ENCODE measurements at places on chromosomes 16 and 17.

DNA sequence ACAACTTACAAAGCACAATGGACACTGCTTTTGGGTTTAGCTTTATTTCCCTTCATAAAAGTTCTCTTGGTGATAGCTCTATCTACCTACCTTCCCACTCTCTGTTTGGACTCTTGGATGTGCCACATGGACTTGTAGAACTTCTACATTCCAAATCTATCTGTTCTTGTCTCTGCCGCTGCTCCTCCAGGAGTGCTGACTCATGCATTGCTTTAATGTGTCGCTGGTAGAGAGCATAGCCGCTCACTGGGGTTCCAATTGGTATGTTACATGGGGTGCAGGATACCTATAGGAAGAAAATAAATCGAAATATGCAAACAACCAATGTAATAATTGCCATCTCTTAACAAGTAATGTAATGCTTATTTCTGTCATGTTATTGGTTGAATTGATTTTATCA, 92.1 kb downstream of the TTC19 start:
- no peak overlapping the region for H3K27ac ChIP-seq
- DNase-seq, result no peak
- no peaks in the 10 kb centered on the region for H3K27me3 ChIP-seq

- no peak overlapping the region for H3K4me3 ChIP-seq
- H3K36me3 ChIP-seq, result no peaks in the 10 kb centered on the region
- H3K4me1 ChIP-seq, result peaks cover 5% of the 10 kb centered on the region
These were observed 9.1 kb upstream of the SOCS3 start for GRCh38 chr17:78368854-78369495.

GRCh38 chr16:22763437-22764080, 50.4 kb upstream of the HS3ST2 start:
- no peaks in the 10 kb centered on the region for H3K27me3 ChIP-seq
- no peak overlapping the region for H3K27ac ChIP-seq
- no peaks in the 10 kb centered on the region for H3K36me3 ChIP-seq
- no peaks in the 10 kb centered on the region for H3K4me1 ChIP-seq

DNA sequence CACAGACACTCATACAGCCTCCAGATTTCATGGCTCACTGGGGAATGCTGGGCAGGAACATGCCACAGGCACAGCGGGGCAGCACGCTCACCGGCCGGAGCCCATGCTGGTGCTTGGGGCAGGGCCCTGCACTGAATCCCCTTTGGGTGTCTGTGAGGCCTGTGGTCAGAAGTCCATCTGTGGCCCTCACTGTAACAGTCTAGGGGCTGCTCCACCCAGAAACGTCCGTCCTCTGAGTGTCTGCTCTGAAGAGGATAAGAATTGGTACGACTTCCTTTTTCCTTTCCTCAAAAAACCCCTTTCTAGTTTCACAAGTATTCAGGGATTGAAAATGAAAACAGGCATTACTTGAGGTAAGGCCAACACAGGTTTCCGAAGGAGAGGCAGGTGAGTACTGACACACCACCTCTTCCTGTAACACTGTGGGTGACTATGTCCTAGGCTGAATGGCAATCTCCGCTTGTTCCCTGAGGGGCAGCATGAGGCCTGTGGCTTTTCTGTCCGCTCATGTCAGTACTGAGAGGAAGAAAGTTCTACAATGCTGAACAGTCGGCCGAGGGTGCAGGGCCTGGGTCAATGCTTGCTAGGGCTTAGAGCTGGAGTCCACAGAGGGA, 42.5 kb downstream of the TMEM11 start:
- peaks cover 5% of the 10 kb centered on the region for H3K36me3 ChIP-seq
- no peak overlapping the region for H3K4me3 ChIP-seq
- H3K4me1 ChIP-seq, result no peaks in the 10 kb centered on the region
- H3K27ac ChIP-seq, result no peak overlapping the region
- no peaks in the 10 kb centered on the region for H3K27me3 ChIP-seq

All from CD8-positive, alpha-beta memory T cell (primary cell).